ENCODE measurements at places on chromosomes 3 and 15. TPM values are rescaled to one million over a fixed set of nuclear protein-coding genes. Genes with fewer than 3 reads are reported as not detected.

- no peak for DNase-seq
- peaks cover 16% of the 10 kb centered on the region for H3K4me1 ChIP-seq
- H3K27ac ChIP-seq, result no peak overlapping the region
These were observed 3.5 kb downstream of the SMAD6 start for GRCh38 chr15:66705277-66706146.

Gene GRM7
- total RNA-seq, result not detected

Gene SLCO3A1
- 50.0 TPM for total RNA-seq

GRCh38 chr3:13972679-13973379, 93.0 kb upstream of the WNT7A start:
- 0 out of 2 replicates have a peak, but pooled peaks cover 7% of the 10 kb centered on the region for H3K27me3 ChIP-seq
- no peak overlapping the region for H3K4me3 ChIP-seq
- H3K4me1 ChIP-seq, result no peaks in the 10 kb centered on the region
- no peak for DNase-seq
- H3K36me3 ChIP-seq, result no peaks in the 10 kb centered on the region

GRCh38 chr3:146162561-146162960, 1.6 kb upstream of the PLOD2 start:
- no peak overlapping the region for H3K27ac ChIP-seq
- peaks cover 27% of the 10 kb centered on the region for H3K4me1 ChIP-seq
- H3K4me3 ChIP-seq, result no peak overlapping the region

Gene SOX2
- total RNA-seq, result not detected

Gene LOXL1
- 35.8 TPM for total RNA-seq

Gene C2CD4B
- not detected for total RNA-seq

DNA sequence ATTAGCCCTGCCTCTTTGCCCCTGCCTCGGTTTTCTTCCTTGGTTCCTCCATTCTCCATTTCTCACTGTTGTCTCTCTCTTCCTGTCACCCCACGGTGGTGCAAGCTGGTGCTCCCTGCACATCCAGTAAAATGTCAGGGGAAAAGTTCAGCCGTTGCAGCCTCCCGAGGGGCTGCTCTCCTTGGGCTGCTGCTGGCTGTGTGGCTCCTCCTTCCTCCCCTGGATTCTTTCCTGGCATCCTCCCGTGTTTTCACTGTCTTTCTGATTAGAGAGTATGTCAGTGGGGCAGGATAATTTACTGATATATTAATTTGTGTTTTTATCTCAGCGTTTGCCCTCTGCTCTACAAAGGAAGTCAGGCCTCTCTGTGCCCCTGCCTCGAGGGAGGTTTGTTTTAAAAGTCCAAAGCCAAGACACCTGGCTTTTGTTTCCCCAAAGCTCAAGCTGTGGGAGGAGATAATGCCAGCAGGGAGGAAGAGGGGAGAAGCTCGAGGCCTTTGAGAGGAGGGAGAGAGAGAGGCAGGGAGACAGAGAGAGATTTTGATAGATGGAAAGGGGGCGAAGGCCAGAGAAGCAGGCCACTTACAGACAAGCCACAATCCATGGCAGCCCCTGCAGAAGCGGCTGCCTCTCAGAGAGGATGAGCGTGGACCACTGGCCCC, 150.3 kb upstream of the NR2F2 start:
- no peak overlapping the region for H3K4me3 ChIP-seq
- no peaks in the 10 kb centered on the region for H3K27me3 ChIP-seq
- no peak overlapping the region for H3K27ac ChIP-seq
- no peak for DNase-seq
- no peaks in the 10 kb centered on the region for H3K36me3 ChIP-seq

GRCh38 chr3:169152319-169152718, 511.2 kb downstream of the MECOM start:
- H3K27ac ChIP-seq, result no peak overlapping the region
- H3K4me1 ChIP-seq, result peaks cover 17% of the 10 kb centered on the region
- no peaks in the 10 kb centered on the region for H3K27me3 ChIP-seq

Gene SEMA4B
- 70.7 TPM for total RNA-seq

- no peaks in the 10 kb centered on the region for H3K36me3 ChIP-seq
- no peak overlapping the region for H3K4me3 ChIP-seq
- H3K4me1 ChIP-seq, result no peaks in the 10 kb centered on the region
- DNase-seq, result no peak
These were observed 163.8 kb downstream of the LSAMP start for GRCh38 chr3:116281313-116282143.

DNA sequence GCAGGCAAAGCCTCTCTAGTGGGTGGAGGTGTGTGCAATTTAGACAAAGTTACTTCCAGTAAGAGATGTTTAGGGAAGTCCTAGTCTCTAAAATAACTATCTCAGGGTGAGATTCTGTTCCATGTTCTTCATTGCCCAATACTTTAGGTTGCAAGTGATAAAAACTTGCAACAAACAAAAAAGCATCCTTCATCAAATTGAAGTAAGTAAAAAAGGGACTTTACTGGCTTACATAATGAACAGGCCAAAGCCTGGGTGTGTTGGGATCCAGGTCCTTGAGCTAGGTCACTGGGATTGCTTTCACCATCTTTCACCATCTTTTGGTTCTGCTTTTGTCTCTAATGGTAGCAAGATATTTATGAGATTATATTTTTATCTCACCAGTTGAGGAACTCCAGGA, 38.3 kb downstream of the CX3CR1 start:
- H3K36me3 ChIP-seq, result no peaks in the 10 kb centered on the region
- H3K4me1 ChIP-seq, result no peaks in the 10 kb centered on the region
- H3K27me3 ChIP-seq, result peaks cover 67% of the 10 kb centered on the region

DNA sequence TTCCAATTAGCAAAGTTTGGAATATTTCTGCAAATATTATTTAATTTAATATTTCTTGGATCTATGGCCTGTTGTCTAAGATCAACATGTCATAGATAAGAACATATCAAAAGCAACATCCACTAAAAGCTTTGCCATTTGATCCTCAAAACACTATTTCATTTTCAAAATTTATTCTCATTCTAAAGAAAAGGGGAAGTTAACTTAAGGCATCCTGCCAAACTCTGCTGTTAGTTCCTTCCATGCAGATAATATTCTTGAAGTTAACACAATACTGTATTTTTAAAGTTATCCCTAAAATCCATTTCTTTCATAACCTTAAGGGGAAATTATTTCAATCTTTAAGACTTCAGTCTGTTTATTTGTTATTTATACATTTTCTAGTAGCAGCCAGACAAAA, 28.2 kb upstream of the GBE1 start:
- no peak overlapping the region for H3K4me3 ChIP-seq
- H3K27me3 ChIP-seq, result no peaks in the 10 kb centered on the region
- DNase-seq, result no peak

DNA sequence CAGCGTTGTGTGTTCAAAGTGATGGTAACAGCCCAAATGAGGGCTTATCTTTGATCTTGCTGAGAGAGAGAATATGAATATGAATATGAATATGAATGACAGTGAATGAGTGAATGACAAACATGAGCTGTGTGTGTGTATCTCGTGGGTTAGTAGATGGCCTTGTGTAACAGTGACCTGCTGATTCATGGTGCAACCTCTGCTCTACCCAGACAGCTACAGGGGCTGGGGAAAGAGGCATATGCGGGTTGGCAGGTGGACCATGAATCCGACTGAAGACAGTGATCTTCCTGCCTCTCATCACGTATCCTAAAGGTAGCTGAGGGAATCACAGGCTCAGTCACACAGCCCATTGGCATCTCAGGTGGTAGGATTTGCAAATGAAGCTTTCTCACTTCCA, 58.2 kb downstream of the CHDH start:
- H3K27ac ChIP-seq, result no peak overlapping the region
- H3K27me3 ChIP-seq, result peaks cover 80% of the 10 kb centered on the region
- DNase-seq, result no peak

- H3K4me1 ChIP-seq, result peaks cover 11% of the 10 kb centered on the region
- no peak for DNase-seq
- no peaks in the 10 kb centered on the region for H3K36me3 ChIP-seq
- no peaks in the 10 kb centered on the region for H3K27me3 ChIP-seq
These were observed 26.3 kb downstream of the TLNRD1 start for GRCh38 chr15:81026836-81027599.

GRCh38 chr3:105598042-105598796, 231.5 kb downstream of the ALCAM start:
- peaks cover 16% of the 10 kb centered on the region for H3K4me1 ChIP-seq
- H3K36me3 ChIP-seq, result no peaks in the 10 kb centered on the region
- H3K27me3 ChIP-seq, result no peaks in the 10 kb centered on the region
- DNase-seq, result peak; percentile 55
- H3K4me3 ChIP-seq, result 0 out of 2 replicates have a peak overlapping the region, but pooled peaks have one; percentile 2
- peak overlapping the region; percentile 49 for H3K27ac ChIP-seq

Gene PPP1R2
- total RNA-seq, result 73.0 TPM

Gene SLC51A
- 10.3 TPM for total RNA-seq

Gene ECE2
- not detected for total RNA-seq
